ENCODE measurements at places on chromosomes 4 and X.
A peak's percentile ranks its signal among the peaks of the same experiment; 100 is the strongest.

- no peak for DNase-seq
Observed at GRCh38 chr4:137455647-137456321, 76.5 kb downstream of the PCDH18 start.

DNA sequence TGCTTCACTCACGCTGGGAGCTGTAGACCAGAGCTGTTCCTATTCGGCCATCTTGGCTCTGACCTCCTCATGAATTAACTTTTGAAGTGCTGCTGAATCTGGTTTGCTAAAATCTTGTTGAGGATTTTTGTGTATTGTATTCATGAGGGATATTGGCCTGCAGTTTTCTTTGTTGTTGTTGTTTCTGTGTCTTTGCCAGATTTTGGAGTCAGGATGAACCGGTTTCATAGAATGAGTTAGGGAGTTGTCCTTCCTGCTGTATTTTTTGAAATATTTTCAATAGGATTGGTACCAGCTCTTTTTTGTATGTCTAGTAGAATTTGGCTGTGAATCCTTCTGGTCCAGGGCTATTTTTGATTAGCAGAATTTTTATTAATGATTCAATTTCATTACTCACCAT, 138.1 kb downstream of the NPFFR2 start:
- no peak for DNase-seq

GRCh38 chr4:157664726-157665125, 444.2 kb downstream of the GRIA2 start:
- DNase-seq = peak; percentile 68

- no peak for DNase-seq
Observed at GRCh38 chrX:47112316-47112954, 32.1 kb downstream of the NDUFB11 start.

- DNase-seq = no peak
Observed at GRCh38 chr4:78031417-78031950, 25.6 kb upstream of the FRAS1 start.

DNA sequence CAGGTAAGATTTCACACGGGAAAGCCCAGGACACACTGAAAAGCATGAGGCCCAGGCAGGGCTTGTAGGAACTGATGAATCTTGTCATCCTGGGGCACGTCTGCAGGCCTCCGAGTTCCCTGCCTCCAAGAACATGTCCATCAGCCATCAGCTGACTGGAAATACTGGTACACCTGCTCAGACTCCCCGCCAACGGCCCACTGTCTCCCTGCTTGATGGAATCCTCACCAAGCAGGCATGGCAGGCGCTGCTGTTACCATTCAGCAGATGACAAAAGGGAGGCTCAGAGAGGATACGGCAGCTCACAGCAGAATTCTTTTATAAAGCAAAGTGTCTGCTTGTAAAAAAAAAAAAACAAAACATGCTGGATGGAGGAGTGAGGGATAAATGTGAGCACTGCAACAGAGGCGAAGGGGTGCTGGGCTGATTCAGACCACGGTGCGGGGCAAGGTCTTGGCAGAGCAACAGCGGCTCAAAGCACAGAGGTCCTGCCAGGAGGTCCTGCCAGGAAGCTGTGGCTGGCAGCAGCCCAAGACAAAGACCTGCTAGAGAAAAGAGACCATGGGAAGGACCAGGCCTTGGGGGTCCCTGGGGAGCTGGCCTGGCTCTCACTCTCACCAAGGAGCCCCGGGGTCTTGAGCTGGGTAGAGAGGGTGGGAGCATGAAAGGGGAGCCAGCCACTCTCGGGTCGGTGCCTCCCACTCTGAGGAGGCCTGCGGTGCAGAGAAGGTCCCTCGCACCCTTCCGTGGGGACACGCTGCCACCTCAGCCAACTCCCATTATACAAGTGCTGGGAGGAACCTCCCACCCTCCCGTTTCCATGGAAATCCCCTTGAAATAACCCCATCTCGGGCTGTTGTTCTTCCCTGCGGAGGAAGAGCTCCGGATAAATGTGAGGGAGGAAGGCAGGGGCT, 25.6 kb downstream of the PPP2R2C start:
- DNase-seq = no peak

- DNase-seq = no peak
Observed at GRCh38 chrX:53704294-53704693, 17.8 kb upstream of the HUWE1 start.

DNA sequence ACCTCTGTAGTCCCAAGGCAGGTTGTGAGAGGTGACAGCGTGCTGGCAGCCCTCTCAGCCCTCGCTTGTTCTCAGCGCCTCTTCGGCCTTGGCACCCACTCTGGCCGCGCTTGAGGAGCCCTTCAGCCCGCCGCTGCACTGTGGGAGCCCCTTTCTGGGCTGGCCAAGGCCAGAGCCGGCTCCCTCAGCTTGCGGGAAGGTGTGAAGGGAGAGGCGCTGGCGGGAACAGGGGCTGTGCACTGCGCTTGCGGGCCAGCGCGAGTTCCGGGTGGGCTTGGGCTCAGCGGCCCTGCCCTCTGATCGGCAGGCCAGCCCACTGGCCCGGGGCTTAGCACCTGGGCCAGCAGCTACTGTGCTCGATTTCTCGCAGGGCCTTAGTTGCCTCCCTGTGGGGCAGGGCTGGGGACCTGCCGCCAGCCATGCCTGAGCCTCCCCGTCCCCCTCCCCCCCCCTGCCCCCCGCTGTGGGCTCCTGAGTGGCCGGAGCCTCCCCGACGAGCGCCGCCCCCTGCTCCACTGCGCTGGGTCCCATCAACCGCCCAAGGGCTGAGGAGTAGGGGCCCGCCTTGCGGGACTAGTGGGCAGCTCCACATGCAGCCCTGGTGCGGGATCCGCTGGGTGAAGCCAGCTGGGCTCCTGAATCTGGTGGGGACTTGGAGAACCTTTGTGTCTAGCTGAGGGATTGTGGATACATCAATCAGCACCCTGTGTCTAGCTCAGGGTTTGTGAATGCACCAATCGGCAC, 347.6 kb downstream of the KLHL13 start:
- DNase-seq = no peak

- DNase-seq = no peak
Observed at GRCh38 chr4:123984886-123985285, 588.3 kb downstream of the SPRY1 start.
